ENCODE measurements at places on chromosomes 5 and 9.

DNA sequence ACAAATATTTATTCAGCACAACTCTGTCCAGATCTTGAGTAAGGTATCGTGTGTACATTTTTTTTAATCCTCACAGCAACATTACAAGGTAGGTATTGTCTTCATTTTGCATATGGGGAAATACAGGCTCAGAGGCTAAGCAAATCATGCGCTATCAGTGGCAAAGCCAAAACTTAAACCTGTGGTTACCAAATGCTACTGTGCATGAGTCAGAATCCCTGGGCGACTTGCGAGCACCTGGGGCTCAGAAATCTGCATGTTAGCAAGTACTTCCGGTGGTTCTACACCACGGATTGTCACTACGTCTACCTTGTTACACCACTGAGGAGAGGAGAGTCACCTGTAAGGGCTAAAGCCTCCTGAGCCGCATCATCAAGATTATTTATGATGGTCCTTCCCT lies 21.3 kb downstream of the C5orf58 start:
- DNase-seq = no peak

- DNase-seq = no peak
These were observed 20.6 kb downstream of the CLPTM1L start for GRCh38 chr5:1324301-1324700.

DNA sequence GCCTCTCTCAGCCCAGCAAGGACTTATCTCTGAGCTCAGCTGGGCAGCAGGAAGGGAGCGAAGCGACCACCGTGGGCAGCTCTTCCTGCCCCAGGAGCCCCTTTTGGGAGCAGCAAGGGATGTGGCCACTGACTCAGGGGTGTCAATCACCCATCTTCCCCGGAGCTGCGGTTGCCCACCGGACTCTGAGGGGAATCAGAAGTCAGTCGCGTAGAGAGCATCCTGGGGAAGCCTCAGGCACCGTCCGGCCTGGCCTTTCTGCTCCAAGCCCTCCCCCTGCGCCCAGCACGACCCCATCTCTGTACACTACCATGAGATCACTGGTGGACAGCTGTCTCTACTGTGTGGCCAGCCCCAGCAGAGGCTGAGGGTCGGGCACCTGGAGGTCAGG lies 24.6 kb downstream of the GFI1B start:
- no peak for DNase-seq

DNA sequence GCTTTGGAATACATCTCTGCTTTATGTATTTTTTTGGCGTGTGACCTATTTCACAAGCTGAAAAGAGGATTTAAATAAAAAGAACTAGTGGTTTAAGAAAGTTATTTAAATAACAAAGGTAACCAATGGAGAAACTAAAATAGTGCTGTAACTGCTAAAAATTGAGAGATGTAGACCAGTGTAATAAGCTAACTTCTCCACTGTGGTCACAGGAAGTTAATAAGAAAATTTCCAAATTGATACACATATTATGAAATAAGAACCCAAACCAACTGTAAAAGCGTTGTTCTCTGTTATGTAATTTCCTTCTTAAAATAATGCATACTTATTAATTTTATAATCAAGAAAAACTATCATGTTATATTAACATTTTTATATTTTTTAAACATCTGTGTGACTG lies 29.1 kb upstream of the ZFAND5 start:
- no peak for DNase-seq

DNA sequence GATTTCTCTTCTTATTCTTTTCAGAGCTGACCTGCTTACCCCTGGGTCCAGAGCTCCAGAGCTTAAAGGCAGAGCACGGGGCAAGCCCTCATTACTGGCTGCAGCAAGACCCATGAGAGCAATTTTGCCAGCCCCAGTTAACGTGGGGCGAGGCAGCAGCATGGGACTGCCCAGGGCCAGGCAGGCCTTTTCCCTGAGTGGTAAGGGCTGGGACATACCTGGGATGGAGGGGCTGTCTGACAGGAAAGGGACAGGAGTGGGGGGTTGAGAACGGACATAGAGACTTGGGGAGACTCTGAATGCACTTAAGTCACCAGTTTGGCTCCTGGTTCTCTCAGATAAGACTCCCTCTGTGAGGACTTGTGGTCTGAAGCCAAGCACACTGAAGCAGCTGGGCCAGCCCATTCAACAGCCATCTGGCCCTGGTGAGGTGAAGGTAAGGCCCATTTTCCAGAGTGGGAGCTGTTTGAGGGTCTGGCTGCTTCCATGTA lies 26.2 kb downstream of the HMGXB3 start:
- no peak for DNase-seq

DNA sequence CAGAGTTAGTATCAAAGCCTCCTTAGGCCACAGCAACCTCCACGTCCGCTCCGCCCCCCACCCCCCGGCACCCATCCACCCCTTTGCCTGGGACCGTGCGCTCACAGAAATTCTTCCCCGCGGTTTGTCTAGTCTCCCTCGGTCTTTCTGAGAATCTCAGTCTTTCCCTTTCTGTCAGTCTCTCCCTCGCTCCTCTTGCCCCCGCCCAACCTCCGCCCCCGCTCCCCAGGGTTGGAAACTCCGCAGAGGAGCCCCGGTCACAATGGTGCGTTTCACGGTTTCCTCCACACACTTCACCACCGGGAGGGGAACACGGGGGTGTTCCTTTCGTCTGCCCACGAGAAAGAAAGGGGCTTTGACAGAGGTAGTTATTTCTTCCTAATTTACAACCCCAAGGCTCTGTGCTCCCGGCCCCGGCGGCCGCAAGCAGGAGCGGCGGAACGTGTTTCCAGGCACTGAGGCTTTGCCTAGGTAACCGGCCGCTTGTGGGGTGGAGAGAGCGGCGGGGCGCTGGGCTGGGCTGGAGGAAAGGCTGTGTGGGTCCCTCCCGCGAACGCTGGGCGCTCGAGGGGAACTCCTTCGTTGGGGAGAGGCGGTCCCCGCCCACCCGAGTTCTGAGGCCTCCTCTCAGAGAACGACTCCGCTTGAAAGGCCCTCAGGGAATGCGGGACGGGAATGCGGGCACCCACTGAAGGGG lies 2.1 kb downstream of the NR4A3 start:
- DNase-seq = no peak

- DNase-seq = no peak
These were observed 66.9 kb downstream of the HMCN2 start for GRCh38 chr9:130332384-130332926.

GRCh38 chr5:91332267-91333045 lies 50.7 kb downstream of the ARRDC3 start:
- DNase-seq = no peak

- DNase-seq = peak; percentile 91
These were observed at the start of gene GPRIN1 for GRCh38 chr5:176609724-176610434. GPRIN1 (minus strand) TSS chr5:176610156; CDS start chr5:176599834, 10,322 bp downstream.

DNA sequence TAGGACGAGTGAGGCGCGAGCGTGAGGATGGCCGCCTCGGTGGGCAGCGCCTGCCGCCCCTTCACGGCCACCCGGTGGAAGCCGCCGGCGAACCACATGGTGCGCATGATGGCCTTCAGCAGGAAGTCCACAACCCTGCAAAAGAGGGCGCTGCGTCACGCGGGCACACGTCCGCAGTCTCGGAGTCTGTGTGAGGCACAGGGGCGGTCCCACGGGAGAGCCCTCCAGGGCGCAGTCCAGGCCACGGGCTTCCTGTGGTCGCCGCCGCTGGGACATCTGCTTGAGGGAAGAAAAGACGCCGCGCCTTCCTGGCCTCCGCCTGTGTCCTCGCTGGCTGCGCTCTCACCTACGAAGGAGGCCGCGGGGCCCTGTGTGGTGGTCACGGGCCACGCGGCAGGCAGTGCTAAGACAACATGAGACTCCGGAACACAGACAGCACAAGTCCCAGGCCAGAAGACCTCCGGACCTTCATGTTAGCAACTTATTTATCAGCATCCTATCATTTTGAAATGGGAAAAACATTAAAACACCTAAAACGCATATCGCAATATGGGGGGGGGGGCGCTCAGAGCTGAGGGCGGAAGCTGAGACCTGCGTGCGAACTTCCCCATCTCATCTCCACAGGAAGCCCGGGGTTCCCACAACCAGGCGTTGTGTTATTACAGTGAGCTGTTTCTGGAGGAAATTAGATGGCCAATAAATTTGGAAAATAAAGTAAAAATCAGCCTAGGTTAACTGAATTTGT lies 28.8 kb downstream of the LPCAT1 start:
- no peak for DNase-seq

- no peak for DNase-seq
These were observed 70.0 kb downstream of the NLN start for GRCh38 chr5:65791712-65792673.

GRCh38 chr5:160555971-160556631 lies 134.4 kb downstream of the PTTG1 start:
- DNase-seq = no peak

DNA sequence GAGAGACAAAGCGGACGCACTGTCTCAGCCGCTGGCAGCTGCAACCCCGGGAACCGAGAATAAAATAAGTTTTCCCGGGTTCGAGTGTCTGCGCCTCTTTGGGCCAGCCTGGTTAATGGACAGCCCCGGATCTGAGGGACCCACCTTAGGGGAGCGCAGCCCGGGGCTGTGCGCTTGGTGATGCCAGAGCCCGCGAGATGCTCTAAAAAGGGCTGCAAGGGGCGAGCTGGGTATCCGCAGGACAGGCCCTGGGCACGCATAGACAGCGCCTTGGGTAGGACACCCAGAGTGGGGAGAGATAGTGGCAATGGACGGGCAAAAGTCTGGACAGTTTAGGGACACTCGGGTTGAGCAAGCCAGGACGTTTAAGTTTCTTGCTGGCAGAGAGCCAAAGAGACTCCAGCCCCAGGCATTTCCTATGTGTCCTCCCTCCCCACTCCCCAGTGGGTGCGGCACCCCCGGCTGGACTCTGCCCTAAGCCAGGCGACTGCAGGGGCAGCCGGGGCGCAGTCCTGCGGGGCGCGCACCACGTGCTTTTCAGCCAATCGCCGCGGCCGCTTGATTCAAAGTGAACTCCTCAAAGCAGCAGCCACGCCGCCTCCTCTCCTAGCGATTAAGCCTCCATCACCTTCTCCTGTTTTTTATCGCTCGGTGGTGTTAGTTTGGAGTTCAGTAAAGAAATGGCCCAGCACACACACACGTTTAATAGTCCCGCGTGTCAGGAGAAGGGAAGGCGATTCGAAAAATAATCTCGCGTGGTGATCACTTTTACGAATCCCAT lies 616 bp upstream of the ENC1 start:
- peak; percentile 88 for DNase-seq

GRCh38 chr9:104247899-104248460 lies 153.9 kb downstream of the SMC2 start:
- no peak for DNase-seq

- DNase-seq = no peak
These were observed 44.9 kb downstream of the NKD2 start for GRCh38 chr5:1053391-1054017.

DNA sequence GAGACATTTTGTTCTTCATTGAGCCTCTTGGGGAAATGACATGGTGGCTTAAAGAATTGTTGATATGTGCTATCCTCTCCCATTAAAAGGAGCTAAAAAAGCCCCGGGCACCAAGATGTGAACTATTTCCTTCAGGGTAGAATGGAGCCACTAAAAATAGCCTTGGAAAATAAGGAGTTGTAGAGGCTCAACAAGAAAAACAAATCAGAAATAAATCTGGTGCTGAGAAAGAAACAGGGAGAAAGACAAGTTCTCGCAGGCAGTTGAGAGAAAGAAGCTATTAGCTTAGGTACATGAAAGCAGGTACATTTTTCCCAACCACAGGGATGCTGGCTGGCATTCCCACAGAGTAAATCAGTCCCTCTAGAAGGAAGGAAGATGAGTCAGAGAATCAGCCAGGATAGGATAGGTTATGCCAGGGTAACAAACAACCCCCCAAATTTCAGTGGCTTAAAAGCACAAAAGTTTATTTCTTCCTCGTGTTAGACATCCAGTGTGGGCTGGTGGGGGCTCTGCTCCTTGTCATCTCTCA lies 134.6 kb upstream of the ADRA1B start:
- DNase-seq = no peak

DNA sequence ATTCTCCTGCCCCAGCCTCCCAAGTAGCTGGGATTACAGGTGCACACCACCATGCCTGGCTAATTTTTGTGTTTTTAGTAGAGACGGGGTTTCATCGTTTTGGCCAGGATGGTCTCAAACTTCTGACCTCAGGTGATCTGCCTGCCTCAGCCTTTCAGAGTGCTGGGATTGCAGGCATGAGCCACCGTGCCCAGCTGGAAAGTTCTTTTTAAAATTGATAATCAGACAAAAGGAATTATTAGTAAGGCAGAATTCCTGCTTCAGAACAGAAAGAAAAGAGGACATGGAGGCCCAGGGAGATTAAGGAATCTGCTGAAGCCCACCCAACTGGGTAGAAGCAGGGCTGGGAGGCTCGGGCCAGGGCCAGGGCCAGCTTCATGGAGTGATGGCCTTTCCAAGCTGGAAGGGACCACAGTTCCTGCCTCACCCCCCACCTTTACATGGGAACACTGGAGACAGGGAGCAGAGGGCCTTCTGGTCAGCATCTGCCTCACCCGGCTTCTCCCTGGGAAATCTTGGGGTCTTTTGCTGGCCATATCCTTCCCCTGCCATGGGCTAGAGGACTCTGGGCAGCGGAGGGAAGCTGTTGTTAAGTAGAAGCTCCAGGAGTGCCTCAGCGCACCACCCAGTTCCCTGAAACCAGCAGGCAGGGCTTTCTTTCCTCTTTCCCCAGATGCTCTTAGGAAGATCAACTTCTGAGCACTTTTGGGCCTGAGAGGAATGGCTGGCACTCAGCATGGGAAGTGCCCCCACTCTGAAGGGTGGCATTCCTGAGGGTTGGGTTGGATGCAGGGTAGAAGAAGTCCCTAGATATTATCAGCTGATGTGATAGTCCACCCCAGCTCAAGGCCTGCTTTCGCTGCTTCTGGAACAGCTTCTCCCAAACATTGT lies 70.1 kb downstream of the RGS3 start:
- no peak for DNase-seq

DNA sequence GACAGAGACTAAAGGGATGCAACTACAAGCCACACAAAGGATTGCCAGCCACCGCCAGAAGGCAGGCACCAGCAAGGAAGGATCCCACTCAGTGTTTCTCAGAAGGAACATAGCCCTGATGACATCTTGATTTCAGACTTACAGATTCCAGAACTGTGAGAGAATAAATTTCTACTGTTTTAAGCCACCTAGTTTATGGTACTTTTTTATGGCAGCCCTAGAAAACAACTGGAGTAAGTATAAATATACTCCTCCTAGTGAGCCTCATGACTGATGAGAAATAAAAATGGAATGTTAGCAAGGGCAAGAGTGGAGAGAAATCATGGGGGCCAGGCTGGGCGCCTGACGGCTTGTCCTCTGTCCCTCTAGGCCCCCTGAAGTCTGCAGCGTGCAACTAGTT lies 307.3 kb downstream of the PIK3R1 start:
- DNase-seq = no peak

- no peak for DNase-seq
These were observed 151.5 kb downstream of the BNC2 start for GRCh38 chr9:16718952-16719351.

DNA sequence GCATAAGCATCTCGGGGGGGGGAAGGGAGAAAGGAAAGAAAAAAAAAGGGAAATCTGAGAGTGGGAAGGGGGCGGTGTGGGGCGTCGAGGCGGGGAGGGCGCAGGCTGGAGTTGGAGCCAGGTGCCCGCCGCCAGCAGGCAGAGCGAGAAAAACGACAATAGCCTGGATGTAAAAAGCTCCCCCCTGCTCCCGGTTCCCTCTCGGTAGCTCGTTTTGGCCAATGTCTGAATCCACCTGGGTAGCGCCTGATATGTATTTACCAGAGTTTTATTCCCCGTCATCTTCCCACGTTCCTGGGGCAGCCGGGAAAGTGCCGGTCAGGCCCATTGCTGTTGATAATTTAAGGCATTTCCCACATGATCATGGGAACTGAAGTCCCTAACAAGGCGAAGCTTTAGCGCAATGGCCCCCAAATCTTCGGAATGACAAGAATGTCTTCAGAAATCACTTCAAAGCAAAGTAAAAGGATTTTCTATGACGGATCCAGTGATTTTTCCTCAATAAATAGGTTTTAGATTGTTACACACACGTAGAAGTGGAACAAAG lies 3.0 kb upstream of the OTP start:
- no peak for DNase-seq

GRCh38 chr9:70438341-70438928 lies 24.0 kb upstream of the KLF9 start:
- DNase-seq = no peak

Data from osteocyte (in vitro differentiated cells).